Hippocampal formation (tissue), 2 donors: ENCODE measurements at places on chromosomes 1 and 21.

- DNase-seq: no peak
Observed at GRCh38 chr1:222995620-222996309, 147.3 kb downstream of the TLR5 start.

GRCh38 chr1:63674238-63674864 is 81.1 kb downstream of the PGM1 start:
- DNase-seq: peak; percentile 47

- no peak for DNase-seq
Observed at GRCh38 chr1:168410464-168410863, 129.8 kb downstream of the TBX19 start.

GRCh38 chr1:28548318-28548717 is 4.6 kb upstream of the TRNAU1AP start:
- DNase-seq: no peak

- no peak for DNase-seq
Observed at GRCh38 chr1:206577626-206578025, 34.6 kb downstream of the EIF2D start.

DNA sequence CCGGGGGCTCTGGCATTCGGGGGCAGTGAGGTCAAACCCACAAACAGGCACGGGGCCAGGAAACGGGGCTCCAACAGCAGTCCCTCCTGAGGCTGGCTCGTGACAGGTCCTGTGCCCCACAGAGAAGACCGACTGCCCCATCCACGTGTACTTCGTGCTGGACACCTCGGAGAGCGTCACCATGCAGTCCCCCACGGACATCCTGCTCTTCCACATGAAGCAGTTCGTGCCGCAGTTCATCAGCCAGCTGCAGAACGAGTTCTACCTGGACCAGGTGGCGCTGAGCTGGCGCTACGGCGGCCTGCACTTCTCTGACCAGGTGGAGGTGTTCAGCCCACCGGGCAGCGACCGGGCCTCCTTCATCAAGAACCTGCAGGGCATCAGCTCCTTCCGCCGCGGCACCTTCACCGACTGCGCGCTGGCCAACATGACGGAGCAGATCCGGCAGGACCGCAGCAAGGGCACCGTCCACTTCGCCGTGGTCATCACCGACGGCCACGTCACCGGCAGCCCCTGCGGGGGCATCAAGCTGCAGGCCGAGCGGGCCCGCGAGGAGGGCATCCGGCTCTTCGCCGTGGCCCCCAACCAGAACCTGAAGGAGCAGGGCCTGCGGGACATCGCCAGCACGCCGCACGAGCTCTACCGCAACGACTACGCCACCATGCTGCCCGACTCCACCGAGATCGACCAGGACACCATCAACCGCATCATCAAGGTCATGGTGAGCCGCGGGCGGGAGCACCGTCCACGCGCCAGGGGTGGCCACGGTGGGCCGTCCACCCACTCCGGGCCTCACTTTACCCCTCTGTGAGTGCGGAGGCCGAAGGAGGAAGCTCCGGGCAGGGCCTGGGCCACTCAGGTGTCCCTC is 14.2 kb downstream of the COL6A2 start:
- DNase-seq: no peak

DNA sequence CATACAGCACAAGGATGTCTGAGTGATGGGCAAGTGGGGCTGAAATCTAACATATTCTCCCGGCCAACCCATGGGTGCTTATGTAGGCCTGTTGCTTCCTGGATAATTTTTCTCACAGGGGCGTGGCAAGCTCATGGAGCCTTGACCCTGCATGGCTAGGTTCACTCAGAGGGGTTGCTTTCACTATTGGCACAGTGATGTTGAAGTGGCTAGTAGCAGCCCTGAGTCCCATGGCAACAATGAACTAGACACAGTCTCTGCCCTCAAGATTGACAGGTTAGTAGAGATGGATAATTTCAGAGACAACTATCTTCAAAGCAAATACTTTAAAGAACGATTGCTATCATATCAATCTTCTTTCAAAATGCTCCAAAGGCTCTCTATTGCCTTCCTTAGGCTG is 6.5 kb upstream of the MAB21L3 start:
- DNase-seq: no peak
